ENCODE measurements at places on chromosomes 2 and 18.
A peak's percentile ranks its signal among the peaks of the same experiment; 100 is the strongest.

GRCh38 chr2:140473851-140474250, 1657.0 kb downstream of the LRP1B start:
- no peak for DNase-seq

DNA sequence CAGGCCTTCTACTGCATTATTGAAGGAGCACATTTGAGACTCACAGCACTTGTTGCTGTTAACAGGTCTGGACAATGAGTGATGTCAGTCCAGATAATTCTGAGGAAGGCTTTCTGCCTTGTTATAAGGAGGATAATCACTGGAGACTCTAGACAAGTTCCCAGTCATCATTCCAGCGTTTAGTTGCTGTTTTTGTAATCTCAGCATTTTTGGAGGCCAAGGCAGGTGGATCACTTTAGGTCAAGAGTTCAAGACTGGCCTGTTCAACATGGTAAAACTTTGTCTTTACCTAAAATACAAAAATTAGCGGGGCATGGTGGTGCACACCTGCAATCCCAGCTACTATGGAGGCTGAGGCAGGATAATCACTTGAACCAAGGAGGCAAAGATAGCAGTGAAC, 39.6 kb upstream of the TRIM43B start:
- no peak for DNase-seq

DNA sequence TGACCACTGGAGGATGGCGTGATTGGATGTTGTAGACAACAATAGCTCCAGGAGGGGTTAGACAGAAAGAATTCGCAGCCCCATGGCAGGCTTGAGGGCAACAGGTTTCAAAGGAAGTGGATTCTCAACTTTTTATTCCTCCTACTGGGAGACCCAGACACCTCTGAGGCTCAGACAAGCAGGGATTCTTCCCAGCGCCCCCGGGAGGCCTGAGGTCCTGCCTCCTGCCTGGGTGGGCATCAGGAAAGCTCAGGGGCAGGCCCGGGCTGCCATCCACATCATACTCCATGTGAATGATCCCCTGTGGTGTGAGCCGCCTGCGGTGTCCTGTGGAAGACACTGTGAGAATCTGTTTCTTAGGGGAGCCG, 203.5 kb downstream of the CYP26B1 start:
- no peak for DNase-seq

DNA sequence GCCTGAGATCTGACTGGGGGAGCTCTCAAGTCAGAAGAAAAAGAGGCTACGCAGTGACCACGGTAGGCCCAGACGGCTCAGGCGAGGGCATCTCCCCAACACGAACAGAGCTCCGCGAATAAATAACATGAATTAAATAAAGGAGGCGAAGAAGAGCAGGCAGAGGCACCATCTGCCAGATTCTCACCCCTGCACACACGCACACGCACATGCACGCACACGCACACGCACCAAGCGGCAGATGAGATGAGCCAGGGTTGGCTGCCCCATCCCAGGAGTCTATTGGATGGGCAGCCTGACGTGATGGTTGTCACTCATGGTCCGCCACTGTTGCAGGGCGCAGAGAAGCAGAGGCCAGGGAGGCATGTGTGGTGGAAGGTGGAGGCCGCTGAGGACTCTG, 50.4 kb upstream of the ASXL2 start:
- DNase-seq: no peak

GRCh38 chr2:223835701-223836532, 1.5 kb downstream of the AP1S3 start:
- DNase-seq: no peak

GRCh38 chr18:34643989-34644388, 66.1 kb upstream of the DTNA start:
- DNase-seq: no peak

- DNase-seq: peak; percentile 16
Measured at GRCh38 chr2:71603851-71604725, 150.7 kb downstream of the DYSF start.

DNA sequence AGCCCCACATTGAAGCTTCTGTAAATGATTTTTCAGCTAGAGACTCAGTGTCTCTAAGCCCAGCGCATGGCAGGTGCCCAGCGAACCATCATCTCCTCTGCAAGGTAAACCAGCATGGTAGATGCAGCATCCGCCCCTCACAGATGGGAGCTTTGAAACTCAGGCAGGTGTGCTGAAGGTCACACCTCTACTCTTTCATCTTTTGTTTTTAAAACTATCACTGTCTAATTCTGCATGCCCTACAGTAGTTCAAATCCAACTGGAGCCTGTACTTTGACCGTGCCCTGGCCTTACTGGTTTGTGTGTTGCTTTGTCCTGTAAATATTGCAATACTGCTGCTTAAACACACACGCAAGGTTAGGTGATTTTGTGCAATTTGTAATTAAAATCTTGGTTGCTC, 831.1 kb downstream of the GALR1 start:
- DNase-seq: no peak

DNA sequence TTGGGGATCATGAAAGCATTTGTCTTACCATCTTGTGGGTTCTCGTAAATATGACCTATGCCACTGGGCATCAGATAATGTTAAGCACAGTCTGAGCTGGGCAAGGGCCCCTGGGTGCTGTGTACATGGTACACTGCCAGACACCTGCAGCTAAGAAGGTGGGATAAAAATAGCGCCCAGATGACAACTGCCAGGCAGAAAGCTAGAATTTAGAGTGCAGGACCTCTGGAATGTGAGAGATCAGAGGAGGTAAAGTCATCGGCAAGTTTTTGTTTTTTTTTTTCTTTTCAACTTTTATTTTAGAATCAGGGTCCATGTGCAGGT, 53.8 kb upstream of the CYRIA start:
- DNase-seq: no peak

GRCh38 chr2:118805064-118805690, 42.3 kb downstream of the EN1 start:
- no peak for DNase-seq

DNA sequence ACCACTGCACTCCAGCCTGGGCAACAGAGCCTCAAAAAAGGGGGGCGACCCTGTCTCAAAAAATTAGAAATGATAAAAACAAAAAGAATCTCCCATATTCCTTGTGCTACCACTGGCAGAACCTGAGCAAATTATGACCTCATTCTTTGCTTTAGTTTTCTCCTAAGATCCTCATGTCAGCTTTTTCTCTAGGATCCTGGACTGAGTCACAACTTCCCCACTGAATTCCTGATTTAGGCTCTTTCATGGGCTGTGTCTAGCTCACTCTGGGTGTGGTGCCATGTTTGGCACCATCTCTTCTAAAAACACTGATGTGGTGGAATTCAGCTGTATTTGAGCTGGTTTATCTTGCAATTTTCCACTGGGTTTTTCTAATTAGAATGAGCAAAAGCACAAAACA, 37.1 kb downstream of the EXOC6B start:
- no peak for DNase-seq

GRCh38 chr2:10502803-10503107, 54.6 kb upstream of the ODC1 start:
- DNase-seq: no peak

DNA sequence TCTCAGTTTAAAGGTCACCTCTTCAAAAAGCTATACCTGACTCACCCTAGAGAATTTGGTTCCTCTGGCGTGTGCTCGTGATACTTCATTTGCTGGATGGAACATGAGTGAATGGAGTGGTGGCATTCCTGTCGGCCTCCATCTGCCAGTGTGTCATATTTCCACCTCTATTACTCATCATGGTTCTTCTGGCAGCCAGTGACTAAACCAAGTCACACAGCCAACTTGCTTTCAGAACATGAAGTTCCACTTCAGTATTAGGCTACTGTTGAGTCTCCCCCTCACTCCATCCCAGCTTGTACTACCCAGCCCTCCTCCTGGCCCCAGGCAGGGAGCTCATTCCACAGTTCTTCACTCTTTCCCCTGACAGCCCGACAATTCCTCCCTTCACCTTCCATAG, 169.8 kb downstream of the MREG start:
- DNase-seq: no peak

DNA sequence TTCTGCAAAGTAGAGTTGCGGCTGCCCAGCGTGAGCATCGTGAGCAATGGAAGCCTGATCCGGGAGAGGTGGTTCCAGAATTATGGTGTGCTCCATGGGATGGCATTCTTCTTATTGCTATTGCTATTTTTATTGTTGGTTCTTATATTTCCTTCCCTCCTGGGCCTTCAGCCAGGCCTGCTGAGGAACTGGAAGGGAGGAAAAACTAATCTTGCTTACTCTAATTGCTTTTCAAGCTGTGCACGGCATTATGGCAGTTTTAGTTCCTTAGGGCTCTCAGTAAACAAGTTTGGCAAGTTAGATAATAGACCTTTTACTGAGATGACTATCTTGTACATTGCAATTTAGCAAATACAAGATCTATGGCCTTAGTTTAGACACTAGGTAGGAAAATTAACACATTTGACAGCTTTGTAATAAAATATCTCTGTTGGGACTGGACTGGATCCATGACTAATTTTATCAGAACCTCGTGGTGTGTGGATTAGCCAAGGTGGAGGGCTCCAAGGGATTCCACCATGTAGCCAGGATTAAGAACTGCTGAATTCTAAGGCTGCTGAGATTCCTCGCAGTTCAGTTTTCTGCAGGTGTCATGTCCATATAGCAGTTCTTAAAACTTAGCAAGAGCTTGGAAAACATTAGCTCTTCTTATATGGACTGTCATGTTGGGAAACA, 6.0 kb downstream of the RSAD2 start:
- no peak for DNase-seq

- no peak for DNase-seq
Measured at GRCh38 chr18:12034241-12035100, 53.2 kb downstream of the IMPA2 start.

DNA sequence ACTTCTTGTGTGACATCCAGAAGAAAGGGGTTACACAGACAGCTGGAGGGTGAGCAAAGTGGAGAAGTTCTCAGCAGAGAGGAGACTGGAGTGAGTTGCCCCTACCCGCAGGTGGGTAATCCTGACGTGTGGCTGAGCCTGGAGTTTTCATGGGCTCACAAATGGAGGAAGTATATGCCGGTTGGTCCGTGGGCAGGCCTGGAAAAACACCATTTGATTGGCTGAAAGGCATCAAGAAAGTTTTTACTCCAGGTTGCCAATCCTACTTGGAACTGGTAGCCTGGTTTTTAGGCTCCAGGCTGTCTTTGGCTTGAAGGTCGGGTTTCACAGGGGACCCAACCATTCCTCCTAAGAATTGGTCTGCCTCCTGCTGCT, 1177.4 kb upstream of the LRRTM1 start:
- DNase-seq: no peak

DNA sequence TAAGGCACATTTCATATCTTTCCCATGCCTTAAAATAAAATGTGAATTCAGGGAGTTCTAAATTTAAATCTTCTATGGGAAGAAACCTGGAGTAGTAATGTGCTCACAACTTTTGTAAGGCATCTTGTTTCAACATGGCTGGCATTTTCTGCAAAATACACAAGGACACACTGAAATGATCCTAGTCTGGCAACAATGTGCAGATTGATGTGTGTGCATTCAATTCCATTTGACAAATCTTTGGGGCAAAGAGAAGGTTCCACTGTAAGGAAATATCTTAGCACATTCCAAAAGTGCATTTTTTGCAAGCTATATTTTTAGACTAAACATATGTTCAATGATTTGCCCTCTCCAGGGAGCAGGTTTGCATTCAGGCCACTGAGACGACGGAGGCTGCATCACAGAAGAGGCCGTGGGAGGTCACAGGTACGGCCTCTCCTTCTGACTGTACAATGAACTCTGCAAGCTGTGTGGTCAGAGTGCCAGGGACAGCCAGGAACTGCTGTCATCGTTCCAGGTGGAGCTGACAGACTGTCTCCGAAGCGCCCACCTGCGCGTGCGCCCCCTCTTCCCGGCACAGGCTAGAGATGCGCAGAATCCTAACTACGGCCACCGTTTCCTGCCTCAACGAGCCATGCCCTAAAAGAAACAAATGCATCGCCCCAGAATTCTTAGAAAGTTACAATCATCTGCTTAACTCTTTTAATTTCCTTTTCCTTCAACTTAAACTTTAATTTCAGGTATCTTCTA, 149.2 kb upstream of the POU3F3 start:
- DNase-seq: no peak

DNA sequence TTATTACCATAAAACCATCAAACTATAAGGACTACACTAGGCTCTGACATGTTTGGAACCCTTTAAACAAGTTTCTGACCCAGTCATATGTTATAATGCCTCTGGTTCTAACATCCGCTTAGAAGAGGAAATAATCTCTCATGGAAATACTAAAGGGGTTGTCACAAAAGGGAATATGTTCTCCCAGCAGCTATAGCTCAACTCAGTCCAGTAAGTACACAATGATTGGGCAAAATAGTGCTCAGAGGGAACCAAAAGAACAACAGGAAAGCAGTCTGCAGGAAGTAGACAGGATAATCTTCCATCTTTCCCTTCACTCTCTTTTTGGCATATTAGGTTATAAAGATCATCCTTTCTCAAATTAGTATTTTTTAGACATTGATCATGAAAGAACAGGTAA, 4.3 kb downstream of the SRBD1 start:
- DNase-seq: no peak

GRCh38 chr2:99987160-99987559, 155.2 kb downstream of the AFF3 start:
- DNase-seq: no peak

- no peak for DNase-seq
Measured at GRCh38 chr18:61898640-61899101, 5.9 kb upstream of the RNF152 start.

GRCh38 chr2:120599656-120600055, 136.0 kb upstream of the GLI2 start:
- DNase-seq: no peak

DNA sequence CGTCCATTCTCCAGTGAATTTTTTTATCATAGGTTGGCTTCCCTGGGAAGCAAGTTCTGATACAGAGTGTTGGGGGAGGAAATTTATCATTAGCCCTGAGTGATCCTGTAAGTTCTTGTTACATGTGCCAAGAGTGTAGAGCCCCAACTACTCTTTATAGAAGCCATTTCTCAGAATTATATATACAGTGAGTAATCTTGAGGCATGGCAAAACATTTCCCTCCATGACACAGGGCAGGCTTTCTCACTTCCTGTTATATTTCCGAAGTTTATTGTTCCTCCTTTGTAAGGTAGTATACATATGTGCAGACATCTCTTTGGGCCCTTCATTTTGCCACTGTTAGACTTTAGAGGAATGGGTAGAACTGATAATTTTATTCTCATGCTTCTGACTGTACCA, 484.7 kb upstream of the NRXN1 start:
- no peak for DNase-seq

GRCh38 chr2:144648837-144649465, 129.0 kb upstream of the ZEB2 start:
- DNase-seq: no peak

DNA sequence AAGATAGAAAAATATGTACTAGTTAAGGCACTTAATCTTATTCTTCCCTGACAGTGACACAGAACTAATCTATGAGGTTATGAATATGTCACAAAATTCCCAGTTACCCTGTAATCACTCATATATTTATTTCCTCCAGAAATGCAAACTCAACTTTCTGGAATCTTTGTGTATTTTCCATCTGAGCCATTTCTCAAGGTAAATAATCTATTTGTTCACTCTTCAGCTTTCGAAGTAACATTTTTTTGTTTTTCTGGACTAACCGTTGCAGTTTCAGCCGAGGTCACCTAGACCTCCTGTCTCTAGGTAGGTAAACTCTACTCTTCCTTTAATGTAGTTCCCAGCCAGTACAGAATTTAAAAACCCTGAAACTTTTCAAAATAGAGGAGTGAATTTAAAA, 250.9 kb downstream of the EXOC6B start:
- no peak for DNase-seq
